AG09319 (cell line): ENCODE measurements at places on chromosomes 11 and 22.

GRCh38 chr11:8654503-8654902 lies 28.0 kb downstream of the TRIM66 start:
- DNase-seq: no peak

DNA sequence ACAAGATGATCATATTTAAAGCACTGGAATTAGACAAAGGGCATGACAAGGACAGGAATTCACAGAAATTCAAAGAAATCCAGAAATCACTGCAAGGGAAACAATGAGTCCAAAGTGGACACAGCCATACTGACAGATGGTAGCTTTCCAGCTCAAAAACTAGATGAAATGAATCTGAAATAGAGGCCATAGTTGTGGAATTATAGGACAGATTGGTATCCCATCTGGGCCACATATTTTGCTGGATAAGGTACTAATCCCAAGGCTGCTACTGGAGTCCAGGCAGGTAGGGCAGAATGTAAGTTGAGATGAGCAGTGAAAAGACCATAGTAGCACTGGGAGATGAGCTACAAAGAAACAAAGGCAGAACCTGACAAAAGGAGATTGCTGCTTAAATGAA lies 258.3 kb upstream of the ANO3 start:
- DNase-seq: no peak

- no peak for DNase-seq
These were observed 85.2 kb downstream of the APOL5 start for GRCh38 chr22:35802885-35803284.

DNA sequence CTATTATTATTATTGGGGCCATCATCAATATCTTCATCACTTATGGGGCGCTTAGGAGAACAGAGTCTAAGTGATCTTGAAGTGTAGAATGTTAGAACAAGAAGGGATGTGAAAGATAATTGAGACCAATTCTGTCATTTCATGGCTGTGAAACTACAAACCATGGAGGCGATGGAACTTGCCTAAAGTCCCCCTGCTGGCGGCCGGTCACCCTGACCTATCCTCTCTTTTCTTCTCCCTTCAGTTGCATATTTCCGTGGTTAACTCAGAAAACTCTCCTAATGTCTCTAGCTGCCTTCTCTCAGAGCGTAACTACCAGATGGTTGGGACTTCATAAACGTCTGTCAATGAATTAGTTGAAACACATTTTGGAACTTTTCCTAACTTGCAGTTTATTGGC lies 6.6 kb upstream of the OR4B1 start:
- DNase-seq: no peak

- DNase-seq: no peak
These were observed 45.6 kb upstream of the TENM4 start for GRCh38 chr11:79486242-79486984.

DNA sequence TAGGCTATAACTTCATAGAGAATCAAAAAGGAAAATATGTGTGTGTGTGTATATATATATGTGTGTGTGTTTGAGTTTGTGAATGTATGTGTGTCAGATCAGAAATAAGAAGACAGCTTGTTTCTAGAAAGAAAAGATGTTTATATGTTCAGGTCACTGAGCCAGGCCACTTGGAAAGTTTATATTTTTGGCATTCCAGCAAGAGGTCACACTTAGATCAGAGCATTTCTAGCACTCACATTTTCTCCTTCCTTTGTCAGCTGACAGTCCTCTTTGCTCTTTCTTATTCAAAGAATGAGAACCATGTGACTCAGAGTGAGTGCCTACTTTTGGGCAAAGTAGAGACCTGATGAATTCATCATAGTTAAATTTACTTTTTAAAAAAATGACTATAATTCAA lies 22.9 kb downstream of the RAB38 start:
- DNase-seq: no peak

DNA sequence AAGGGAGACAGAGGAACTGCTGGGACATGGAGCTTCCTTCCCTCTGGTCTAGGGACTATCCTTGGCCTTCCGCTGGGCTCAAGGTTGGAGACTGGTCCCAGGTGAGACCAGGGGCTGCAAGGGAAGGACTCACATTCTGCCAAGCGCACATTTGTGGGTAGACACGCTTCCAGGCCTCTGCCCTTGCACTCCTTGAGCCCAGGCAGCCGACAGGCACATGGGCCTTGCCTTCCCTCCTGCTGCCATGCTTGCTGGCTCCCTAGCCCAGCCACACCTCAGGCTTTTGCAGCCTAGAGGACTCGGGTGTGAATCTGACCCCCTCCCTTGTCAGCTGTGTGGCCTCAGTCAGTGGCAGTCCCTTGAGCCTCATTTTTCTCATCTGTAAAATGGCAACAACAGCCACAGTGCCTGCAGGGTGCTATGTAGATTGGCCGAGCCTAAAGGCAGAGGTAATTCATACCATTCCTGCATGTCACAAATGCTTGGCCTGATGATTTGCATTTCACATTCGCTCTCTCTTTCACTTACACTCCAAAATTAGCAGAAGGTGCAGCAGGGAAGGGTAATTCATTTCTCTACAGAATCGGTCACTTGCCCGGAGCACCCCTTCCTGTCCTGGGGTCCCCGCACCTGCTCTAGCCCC lies 57.6 kb upstream of the NECTIN1 start:
- no peak for DNase-seq

- DNase-seq: no peak
These were observed 70.7 kb upstream of the THY1 start for GRCh38 chr11:119493712-119494111.

DNA sequence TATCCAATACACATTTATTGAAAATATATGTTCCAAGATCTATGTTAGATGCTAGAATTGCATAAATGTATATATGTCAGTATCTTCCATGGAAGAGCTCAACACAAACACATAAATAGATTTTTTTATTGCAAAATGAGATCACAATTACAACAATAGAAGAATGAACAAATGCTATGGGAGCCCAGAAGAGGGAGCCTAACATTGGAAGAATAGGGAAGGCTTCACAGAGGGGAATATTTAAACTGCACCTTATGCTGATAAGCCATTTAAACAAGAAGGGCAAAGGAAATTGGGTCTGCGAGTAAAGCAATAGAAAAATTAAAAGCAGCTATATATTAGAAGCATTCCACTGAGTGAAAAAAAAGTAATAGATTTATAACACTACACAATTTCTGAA lies 96.1 kb upstream of the LRRC55 start:
- no peak for DNase-seq

- peak; percentile 74 for DNase-seq
These were observed 289.2 kb downstream of the MN1 start for GRCh38 chr22:27512283-27512761.

DNA sequence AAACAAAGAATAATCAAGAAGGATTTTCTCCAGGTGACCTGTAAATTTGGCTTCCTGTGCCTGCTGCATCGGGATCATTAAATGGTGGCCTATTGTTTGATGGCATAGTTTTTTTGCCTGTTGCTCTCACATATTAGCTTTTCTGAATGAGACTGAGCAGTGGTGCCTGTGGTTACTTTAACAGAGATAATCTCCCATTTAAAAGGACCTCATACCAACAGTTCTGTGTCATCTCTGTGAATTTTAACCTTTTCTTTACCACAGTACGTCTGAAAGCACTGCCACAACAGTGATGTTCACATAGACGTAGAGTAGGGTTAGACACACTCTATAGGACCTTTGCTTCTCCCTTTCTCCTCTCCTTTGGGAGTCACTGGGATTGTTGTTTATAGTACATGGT lies 22.9 kb upstream of the RCE1 start:
- no peak for DNase-seq

- DNase-seq: no peak
These were observed 383 bp upstream of the TMEM223 start for GRCh38 chr11:62792202-62792575.

- no peak for DNase-seq
These were observed 93.5 kb downstream of the GRAMD1B start for GRCh38 chr11:123523539-123523938.

DNA sequence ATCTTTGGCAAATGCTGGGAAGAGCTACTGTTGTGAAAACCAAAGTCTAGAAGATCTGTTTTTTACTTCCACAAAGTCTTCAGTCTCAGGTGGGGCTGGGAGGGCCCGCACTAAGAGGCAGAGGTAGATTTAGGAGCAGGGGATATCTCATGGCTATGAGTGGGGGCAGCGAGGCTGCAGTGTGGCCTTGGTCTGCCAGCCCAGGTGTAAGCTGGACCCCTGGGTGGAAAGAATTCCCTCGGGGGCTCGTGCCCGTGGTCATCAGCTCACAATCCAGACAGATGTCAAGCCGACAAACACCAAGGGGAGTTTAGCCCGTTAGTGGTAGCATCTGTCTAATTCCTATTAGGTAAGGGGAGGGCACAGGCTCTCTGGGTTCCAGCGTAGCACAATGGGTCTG lies 9.0 kb downstream of the PKNOX2 start:
- DNase-seq: no peak

- no peak for DNase-seq
These were observed 21.2 kb downstream of the SLC5A12 start for GRCh38 chr11:26700574-26701235.

DNA sequence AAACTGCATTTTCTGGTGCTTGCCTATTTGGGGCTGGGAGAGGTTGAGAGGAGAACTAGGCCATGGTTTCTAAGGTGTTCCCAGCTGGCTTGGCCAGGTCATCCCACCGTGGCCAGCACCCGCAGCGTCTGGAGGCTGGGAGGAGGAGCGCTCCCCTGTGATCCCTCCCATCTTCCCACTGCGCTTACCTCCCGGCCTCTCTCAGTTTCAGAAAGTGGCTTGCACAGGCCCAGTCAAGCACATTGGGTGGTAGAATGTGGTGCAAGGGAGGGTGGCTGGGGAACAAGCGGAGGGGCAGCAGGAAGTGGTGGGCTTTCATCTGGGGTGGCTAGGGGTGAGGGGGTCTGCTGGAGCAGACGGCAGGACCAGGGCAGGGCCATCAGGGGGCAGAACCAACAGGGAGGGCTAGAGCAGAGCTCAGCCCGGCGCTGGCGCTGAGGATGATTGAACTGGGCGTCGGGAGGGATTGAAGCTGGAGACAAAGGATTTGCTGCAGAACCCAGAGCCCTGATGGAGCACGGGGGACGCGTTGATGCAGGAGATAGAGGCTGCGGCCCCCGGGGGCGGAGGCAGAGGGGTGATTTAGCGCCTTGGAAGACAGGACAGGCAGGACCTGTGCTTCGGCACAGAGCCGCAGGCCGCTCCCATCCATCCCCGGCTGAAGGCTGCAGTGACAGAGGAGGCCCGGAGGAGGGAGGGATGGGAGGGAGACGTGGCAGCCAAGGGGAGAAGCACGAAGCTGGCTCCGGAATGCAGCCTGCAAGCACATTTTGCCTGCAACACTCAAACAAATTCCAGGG lies 76.0 kb downstream of the TRIM29 start:
- no peak for DNase-seq
